Esophagus squamous epithelium (tissue), 5 donors: ENCODE measurements at places on chromosomes 2 and 18.

DNA sequence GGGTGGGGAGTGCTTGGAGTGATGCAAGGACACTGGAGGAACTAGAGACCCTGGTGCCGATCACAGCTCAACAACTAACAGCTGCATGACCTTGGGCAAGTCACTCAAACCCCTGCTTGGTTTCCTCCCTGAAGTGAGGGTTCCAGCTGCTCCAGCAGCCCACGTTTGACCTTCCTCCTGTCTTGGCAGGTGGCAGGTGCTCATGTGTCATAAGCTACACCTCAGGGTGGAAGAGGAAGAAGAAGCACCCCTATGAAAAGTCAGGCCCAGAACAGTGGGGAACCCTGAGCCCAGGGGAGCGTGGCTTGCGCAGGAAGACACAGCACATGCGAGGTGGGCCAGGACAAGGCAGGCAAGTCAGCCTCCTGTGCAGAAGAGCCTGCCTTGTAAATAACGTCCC lies 42.4 kb downstream of the MRPL35 start:
- H3K27ac ChIP-seq: no peak overlapping the region
- no peaks in the 10 kb centered on the region for H3K36me3 ChIP-seq
- H3K27me3 ChIP-seq: no peaks in the 10 kb centered on the region

DNA sequence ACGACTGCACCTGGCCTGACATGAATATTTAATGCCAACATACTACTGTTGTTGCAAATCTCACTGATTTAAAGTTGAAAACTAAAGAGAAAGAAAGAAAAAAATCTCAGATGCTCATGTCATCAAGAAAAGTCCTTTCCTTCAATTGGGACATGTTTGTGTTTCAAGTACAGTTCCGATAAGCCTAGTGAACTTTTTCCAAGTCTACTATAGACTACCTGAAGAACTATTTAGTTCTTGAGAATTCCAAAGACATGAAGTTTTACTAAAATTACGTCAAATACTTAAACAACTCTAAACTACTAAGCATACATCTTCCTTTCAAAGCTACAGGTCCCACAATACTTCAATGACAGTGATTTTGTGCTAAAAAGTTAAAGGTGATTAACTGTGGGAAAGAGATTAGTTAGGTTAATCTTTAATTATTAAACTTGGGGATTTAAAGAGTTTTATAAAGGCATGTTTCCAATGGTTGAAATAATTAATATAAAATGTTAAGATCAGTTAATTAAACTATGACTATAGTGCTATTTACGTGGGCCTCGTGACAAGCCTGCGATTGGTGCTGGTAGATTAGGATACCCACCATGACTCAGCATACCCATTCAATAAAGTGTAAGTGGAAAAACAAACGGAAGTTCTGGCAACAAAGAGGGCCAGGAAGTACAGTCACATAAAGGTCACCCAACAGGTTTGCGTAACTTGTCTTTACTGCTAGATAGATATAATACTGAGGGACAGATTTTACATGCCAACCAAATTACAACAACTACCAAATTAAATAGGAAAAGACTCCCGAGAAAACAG lies 55.5 kb downstream of the SEPTIN10 start:
- H3K4me3 ChIP-seq: no peak overlapping the region
- DNase-seq: no peak
- peaks cover 16% of the 10 kb centered on the region for H3K4me1 ChIP-seq
- H3K27ac ChIP-seq: peak overlapping the region; percentile 81

DNA sequence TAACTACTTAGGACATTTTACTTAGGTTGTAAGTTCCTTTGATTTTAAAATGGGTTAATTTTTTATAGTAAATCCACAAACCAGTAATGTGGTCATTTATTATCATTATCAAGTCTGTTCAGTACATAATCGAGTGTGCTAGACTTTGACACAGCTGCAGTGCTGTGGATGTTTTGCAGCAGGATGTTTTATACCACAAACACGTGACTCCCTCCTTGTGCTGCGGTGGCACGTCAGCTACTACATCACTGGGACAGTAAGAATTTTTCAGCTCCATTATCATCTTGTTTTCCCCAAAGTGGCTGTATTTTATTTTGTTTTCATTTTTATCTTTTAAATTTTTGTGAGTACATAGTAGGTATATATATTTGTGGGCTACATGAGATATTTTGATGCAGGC lies 70.0 kb downstream of the ATP9B start:
- H3K27ac ChIP-seq: no peak overlapping the region
- no peak for DNase-seq
- H3K36me3 ChIP-seq: no peaks in the 10 kb centered on the region
- no peaks in the 10 kb centered on the region for H3K27me3 ChIP-seq

GRCh38 chr18:37481491-37481890 lies 84.1 kb downstream of the CELF4 start:
- H3K4me3 ChIP-seq: no peak overlapping the region
- H3K4me1 ChIP-seq: peaks cover 4% of the 10 kb centered on the region
- no peaks in the 10 kb centered on the region for H3K36me3 ChIP-seq
- DNase-seq: no peak

GRCh38 chr2:233418761-233419546 lies 64.7 kb downstream of the DGKD start:
- no peak for DNase-seq
- peaks cover 60% of the 10 kb centered on the region for H3K4me1 ChIP-seq
- no peaks in the 10 kb centered on the region for H3K27me3 ChIP-seq
- peak overlapping the region; percentile 32 for H3K4me3 ChIP-seq
- H3K27ac ChIP-seq: peak overlapping the region; percentile 47

- no peaks in the 10 kb centered on the region for H3K27me3 ChIP-seq
- H3K4me3 ChIP-seq: no peak overlapping the region
- H3K4me1 ChIP-seq: no peaks in the 10 kb centered on the region
- no peak for DNase-seq
These were observed 150.3 kb upstream of the DNMT3A start for GRCh38 chr2:25491966-25492532.

GRCh38 chr2:96987301-96987909 lies 1.0 kb upstream of the FAM178B start:
- H3K27ac ChIP-seq: no peak overlapping the region
- H3K27me3 ChIP-seq: no peaks in the 10 kb centered on the region
- DNase-seq: no peak
- H3K4me1 ChIP-seq: no peaks in the 10 kb centered on the region
- H3K36me3 ChIP-seq: no peaks in the 10 kb centered on the region
